ENCODE measurements at places on chromosomes 11 and 22. TPM values are rescaled to one million over a fixed set of nuclear protein-coding genes. Genes with fewer than 3 reads are reported as not detected.

- DNase-seq, result no peak
Measured at GRCh38 chr11:128194216-128194615, 393.1 kb downstream of the ETS1 start.

GRCh38 chr22:38080474-38080849, 3.5 kb downstream of the SLC16A8 start:
- no peak for DNase-seq

DNA sequence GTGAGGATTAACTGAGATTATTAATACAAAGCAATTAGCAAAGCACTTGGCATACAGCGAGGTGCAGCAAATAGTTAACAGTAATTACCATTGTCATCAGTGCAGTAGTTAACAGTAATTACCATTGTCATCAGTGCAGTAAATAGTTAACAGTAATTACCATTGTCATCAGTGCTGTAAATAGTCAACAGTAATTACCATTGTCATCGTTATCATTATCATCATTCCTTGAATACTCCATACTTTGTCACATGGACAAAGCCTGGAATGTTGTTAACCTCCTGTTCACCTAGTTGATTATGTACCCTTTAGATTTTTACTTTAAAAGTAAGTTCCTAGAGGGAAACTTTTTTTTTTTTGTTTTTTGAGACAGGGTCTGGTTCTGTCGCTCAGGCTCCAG, 19.5 kb upstream of the LYVE1 start:
- no peak for DNase-seq

GRCh38 chr11:10979529-10979928, 121.7 kb upstream of the ZBED5 start:
- no peak for DNase-seq

Gene C11orf97
- total RNA-seq, result not detected

- no peak for DNase-seq
Measured at GRCh38 chr22:46051646-46052045, 74.7 kb upstream of the WNT7B start.

Gene SERPING1
- total RNA-seq, result 541 TPM
